Renal cortical epithelial cell (primary cell): ENCODE measurements at places on chromosomes 16 and 17.

DNA sequence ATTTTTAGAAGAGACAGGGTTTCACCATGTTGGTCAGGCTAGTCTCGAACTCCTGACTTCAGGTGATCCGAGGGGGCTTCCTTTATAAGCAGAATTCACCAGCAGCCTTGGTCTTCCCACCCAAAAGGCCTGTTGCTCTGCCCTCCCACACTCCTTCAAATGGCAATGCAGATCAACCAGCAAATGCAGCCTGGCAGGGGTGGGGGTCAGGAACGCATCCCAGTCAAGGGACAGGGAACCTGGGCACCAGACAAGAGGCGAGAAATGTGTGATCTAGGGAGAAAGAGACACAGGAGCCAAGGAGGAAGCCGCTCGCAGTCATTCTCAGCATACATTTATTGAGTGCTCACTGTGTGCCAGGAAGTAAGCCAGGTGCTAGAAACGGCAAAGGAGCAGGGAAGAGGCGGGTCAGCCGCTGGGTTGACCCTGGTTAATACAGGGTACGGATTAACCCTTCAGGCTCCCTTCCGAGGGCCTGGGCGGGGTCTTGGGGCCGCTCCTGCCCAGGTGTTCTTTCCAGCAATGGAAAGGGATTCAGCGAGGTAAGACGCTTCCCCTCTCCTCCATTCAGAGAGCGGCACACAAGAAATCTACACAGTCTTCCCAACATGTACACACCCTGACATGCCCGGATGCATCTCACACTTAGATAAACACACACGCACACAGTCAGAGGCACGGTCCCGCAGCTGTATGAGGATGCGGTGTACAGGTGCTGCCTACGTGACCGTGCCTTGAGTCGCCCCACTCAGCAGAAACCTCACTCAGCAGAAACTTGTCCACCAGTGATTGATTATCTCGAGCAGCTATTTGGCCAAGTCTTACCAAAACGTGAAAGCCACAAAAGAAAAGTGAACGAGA is 6.6 kb upstream of the PITPNA start:
- no peak for DNase-seq

DNA sequence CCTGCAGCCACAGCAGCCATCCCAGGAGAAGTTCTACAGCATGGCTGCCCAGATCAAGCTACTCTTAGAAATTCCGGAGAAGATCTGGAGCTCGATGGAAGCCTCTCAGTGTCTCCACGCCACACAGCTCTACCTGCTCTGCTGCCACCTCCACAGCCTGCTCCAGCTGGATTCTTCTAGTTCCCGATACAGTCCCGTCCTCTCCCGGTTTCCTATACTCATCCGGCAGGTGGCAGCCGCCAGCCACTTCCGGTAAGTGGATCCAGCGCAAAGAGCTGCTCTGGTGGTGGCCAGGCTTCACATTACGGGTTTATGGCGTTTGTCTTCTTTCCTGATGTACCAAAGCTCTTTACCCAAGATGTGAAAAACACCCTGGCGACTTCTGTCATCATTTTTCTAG is 3.6 kb downstream of the COG1 start:
- DNase-seq, result peak; percentile 19

DNA sequence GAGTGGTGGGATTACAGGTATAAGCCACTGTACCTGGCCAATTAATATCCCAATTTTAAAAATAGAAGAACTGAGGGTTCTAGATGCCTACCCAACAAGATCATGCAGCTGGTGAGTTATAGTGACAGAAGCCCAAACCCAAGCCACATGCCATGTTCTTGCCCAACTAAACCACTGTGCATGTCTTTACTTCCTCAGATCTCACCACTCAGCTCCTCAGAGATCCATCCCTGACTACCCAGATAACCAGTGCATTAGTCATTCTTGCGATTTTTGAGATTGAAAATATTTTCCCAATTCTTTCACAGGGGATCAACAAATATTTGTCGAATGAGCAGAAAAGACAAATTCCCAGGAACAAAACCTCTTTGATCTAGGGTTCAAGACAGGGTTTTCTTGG is 303.1 kb downstream of the CBLN1 start:
- DNase-seq, result no peak

GRCh38 chr16:55820615-55821014 is 12.3 kb downstream of the CES1 start:
- no peak for DNase-seq

DNA sequence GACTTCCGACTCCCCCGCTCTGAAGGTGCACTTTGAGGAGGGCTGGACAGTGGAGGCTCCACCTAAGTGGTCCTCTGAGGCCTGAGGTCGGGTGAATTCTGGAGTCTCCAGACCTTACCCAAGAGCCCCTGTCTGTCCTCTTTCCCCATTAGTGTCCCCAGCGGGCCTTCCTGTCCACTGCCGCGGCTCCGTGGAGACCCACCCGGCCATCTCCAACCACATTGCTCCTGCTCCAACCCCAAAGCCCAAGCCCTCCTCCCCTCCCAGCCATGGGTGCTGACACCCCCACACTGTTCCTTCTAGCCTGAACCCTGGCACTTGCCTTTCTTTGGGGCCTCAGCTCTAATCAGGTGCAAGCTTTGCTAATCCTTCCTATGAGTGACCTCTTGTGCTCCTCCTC is 283.1 kb upstream of the TNRC6C start:
- no peak for DNase-seq

DNA sequence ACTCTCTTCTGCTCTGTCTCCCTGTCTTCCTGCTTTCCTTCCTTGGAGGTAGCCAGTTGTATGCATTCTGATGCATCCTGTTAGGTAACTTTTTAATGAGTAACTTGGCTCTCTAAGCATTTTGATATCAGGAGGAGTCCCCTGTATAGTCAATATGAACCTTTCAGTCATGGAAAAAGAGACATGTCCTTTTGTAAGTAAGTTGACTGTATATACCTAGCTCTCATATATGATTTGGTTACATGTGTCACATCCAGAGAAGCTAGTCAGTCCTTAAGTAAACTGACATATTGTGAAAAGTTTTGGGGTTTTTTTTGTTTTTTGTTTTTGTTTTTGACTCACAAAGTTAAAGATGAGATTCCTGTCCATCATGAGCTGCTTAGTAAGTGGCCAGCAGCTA is 18.8 kb downstream of the UTP18 start:
- DNase-seq, result no peak

DNA sequence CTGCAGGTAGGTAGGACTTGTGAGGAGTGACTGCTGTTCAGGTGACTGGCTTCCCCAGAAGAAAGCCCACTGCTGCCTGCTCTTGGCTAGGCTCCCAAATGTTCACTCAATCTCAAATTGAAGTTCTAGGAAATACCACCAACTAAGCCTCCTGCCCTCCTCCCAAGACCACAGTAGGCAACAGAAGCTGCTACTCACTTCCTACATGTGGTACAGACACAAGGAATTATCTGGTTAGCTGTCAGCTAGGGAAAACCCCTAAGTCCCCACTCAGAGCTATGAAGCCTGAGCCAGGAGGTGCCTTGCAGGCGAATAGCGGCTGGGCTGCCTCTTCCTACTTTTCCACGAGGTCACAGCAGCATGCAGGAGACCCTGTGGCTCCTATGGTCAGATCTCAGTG is 4.9 kb downstream of the FBXO39 start:
- no peak for DNase-seq

- no peak for DNase-seq
Observed at GRCh38 chr16:68190736-68191510, 45.0 kb downstream of the ESRP2 start.

- no peak for DNase-seq
Observed at GRCh38 chr17:56085576-56086267, 67.6 kb upstream of the ANKFN1 start.

DNA sequence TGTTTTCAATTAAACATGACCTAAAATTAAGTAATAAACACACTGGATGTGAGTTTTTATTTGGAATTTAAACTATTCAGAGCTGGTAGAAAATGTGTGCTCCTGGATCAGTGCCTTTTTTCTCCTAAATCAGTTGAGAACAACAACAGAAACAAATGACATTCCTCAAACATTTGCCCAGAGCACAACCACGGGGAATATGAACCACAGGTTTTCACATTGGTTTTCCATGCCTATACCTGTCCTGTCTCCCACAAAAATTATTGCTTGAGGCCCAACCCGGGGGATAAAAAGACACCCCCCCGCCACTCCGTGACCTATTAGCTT is 6.8 kb downstream of the HSBP1 start:
- peak; percentile 49 for DNase-seq

DNA sequence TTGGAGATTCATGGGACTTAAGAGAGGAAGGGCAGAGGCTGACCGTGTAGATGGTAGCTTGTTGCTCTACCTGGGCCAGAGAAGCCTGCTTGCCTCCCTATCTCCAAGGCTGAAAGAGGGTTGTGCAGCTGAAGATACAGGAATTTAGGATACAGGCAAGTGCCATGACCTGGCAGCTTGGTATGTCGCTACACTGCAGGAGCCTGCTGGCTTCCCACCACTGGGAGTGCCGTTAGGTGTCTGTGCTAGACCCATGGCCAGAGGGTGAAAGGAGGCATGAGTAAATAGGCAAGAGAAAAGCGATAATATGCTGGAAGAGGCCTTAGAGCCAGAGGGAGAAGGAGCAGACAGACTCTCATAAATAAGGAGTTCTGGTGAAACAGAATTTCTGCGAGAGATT is 10.6 kb downstream of the NAA60 start:
- no peak for DNase-seq

- no peak for DNase-seq
Observed at GRCh38 chr17:66784621-66785364, 50.1 kb upstream of the CACNG5 start.

- DNase-seq, result no peak
Observed at GRCh38 chr17:67557052-67557845, 160.5 kb upstream of the NOL11 start.

- no peak for DNase-seq
Observed at GRCh38 chr16:73831220-73831619, 465.4 kb upstream of the PSMD7 start.

DNA sequence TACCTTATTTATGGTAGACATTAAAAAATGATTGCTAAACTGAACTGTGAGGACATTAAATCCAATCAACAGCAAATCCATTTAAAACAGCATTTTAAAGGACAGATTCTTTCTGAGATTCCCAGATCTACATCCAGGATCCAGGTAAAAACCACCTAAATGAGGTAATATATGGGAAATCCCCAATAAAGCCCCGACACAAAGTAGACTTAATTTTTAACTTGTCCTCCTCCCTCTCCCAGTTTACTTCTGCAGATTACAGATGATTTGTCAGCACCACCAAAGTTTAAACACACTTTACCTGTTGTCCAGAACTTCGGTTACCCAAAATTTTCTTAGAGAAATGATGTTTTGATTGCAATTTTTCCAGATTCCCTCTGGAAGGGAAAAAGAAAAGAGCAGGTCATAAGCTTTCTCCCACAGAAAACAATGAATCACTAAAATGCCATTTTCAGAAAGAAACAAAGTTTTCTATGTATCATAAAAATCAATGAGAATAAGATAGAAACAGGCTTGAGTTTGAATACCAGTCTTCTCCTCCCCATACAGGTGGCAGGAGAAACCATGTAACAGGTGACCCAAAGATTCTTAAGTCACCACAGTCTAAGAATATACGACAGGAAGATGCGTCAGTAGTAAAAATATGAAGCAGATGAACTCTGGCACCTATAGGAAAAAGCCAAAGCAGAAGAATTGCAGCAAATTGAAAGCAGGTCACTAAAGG is 22.8 kb downstream of the GJC1 start:
- DNase-seq, result peak; percentile 27

GRCh38 chr17:27776882-27777624 is 23.3 kb downstream of the NOS2 start:
- DNase-seq, result no peak

DNA sequence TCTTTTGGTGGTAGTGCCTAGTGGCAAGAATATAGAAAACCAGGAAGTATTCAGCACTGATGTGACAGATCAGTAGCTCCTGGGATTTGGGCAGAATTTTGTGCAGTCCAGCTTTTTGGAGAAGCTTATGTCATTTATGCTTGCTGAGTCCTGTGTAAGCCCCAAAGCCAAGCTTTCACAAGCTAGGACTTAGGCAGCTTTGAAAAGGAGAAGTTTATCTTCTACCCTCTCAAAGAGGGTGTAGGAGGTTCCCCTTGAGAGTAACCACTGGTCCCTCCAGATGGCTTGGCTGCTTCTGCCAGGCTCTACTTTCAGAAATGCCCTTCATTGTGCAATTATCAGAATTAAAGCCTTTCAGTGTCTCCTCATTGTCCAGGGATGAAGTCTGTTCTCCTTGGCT is 78.8 kb downstream of the CES1 start:
- no peak for DNase-seq

DNA sequence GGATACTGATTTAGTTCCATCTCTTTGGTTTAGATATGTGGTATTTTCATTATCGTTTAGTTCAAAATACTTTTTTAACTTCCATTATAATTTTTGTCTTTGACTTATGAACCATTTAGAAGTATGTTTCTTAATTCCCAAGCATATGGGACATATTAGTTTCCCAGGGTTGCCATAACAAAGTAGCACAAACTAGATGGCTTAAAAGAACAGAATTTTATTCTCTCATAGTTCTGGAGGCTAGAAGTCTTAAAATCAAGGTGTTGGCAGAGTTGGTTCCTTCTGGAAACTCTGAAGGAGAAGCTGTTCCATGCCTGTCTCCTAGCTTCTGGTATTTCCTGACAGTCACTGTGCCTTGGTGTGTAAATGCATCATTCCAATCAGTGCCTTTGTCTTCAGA is 291.5 kb upstream of the AXIN2 start:
- DNase-seq, result no peak

GRCh38 chr17:78583091-78583490 is 5.9 kb upstream of the DNAH17 start:
- peak; percentile 8 for DNase-seq

DNA sequence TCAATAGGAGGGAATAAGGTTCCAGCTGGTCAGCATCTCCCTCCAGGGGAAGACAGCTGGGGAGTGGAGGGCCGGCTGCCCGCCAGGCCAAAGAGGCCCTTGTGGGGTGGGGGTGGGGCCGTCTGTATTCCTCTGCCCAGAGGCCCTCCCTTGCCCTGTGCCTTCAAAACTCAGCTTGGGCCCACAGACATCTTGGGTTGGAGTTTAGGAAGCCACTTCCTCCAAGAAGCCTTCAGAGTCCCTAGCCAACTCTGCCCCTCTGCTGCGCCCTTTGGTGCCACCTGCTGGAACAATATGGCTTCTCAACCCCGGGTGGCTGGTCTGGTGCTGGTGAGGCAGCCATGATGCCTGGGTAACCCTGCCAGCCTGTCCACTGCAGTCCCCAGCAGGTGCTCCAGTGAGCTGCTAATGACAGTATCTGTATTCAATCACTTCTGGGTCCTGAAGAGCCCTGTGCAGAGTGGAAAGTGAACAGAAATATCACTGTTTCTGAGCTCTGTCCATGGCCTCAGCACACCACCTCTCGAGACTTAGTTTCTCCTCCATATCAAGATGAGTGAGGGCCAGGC is 16.7 kb downstream of the HSD11B2 start:
- DNase-seq, result no peak
